Stimulated activated effector memory CD8-positive, alpha-beta T cell treated with anti-CD3 and anti-CD28 coated beads, Interleukin-12 subunit alpha, Interleukin-12 subunit beta, amount 100 ng/mL, for 72 hours (primary cell): ENCODE measurements at places on chromosomes 4 and X.

GRCh38 chr4:98890702-98891455 is 38.1 kb downstream of the EIF4E start:
- DNase-seq, result no peak

DNA sequence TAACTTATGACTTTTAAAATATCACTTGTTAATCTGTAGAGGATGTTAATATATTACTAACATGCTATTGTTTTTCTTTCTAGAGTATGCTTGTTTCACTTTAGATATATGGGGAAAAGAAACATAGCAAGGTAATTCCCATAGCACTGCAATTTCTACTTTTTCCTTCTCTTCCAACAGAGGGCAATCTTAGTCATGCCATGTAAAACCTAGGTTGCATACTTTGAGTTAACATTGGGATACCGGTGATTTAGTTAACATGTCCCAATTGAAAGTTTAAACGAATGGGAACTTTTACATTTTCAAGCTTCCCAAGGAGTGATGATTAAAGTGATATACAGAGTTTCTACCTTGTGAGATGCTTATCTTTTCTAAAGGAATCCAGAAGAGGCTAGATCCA is 89.4 kb upstream of the IL13RA1 start:
- no peak for DNase-seq

DNA sequence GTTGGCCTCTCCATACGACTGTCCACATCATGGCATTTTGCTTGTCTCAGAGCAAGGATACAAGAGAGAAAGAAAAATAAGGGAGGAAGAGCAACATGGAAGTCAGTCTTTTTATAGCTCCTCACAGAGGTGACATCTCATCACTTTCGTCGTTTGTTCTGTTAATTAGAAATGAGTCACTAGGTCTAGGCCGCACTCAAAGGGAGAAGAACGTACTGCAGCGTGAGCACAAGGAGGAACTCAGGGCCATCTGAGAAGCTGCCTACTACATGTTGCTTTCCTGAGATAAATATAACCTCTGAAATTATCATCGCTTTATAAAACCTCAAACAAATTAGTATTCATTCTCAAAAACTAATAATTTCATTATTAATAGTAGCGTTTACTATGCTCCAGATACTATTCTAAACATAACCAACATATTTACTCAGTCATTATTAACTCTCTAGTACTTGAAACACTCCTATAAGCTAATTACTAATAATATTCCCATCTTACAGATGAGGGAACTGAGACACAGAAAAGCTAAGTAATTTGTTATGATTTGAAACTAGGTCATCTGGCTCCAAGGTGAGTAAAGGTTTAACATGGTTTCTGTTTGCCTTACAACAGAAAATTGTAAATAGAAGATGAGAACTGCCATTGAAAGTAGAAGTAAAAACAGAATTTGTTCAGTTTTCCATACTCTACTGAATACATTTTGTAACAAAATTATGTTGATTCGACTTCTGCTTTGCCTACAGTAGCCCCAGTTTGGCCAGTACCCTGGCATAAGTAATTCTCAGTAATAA is 213.2 kb upstream of the UGT8 start:
- no peak for DNase-seq

DNA sequence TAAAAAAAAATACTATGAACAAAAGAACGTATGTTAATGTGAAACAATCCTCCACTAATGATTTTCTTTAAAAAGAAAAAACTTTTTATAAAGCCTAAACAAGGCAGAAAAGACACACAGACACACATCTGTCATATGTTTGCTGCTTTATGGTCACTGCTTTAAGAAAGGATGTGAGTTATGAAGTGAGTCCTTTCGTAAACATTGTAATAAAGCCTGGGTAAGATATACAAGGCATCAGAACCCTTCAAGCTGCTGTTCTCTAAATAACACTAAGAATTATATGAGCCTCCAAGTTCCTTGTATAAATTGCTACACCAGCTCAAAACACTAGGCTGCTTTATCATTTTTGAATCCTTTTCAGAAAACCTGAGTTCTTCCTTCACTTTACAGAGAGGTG is 81.6 kb downstream of the FBXO8 start:
- no peak for DNase-seq

GRCh38 chr4:153467897-153468262 is 1.7 kb downstream of the TMEM131L start:
- DNase-seq, result no peak

DNA sequence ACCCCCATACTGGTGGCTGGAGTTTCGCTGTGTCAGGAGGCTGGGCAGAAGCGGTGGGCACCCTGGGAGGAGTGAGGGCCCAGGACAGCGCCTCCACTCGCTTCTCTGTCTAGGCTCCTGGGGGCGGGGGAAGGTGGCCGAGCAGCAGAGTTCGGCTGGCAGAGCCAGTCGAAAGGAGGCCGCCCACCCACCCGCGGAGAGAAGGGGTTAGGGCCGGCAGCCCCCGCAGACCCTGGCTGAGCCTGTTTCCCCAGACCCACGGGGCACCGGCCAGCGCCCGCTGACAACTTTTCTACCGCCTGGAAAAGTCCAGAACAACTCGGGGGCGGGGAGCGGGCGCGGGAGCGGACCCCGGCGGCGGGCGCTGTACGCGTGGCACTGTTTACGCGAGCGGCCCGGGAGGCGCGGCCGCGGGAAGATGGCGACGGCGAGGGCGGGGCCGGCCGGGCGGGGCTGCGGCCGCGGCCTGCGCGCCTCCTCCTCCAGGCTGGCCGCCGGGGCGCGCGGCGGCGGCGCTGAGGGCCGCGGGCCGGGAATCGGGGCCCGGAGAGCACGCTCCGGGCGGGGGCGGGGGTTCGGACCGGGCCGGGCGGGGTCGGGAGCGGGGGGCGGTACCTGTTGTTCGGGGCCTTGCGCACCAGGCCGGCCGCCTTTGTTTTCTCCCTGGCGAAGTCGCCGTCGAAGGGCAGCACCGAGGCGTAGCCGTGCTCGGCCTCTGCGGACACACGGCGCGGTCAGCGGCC is 628 bp downstream of the MXD4 start:
- DNase-seq, result peak; percentile 58

DNA sequence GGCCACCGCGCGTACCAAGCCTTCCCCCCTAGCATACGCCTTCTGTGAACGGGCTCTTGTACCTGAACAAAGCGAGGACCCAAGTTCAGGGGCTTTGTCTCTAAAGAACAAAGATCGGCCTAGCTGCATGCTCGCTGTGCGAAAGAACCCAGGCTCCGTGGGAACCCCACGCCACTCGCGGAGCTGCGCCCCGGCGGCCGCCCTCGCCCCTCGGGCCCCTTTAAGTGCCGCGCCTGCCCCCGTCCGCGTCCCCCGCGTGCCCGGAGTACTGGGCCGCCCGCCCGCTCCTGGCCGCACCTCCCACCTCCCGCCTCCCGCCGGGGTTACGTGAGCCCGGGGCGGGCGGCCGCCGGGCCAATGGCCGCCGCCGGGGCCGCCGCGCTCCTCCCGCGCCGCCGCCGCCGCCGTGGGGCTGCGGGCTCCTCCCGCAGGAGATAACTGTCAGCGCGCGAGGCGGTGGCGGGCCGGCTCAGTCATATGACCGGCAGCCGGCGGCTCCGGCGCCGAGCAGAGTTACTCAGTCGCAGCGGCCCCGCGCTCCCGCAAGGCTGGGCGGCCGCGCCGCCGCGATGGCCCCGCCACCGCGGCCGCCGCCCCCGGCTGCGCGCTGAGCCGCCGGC is at the start of gene FNIP2:
Gene FNIP2 (plus strand): TSS at position 472 of the 620 bp plus-strand sequence. CDS start 187 bp downstream, outside the sequence.
- DNase-seq, result peak; percentile 46

GRCh38 chr4:764405-765169 is 59.0 kb downstream of the PCGF3 start:
- DNase-seq, result no peak

- no peak for DNase-seq
Measured at GRCh38 chr4:74754218-74754617, 40.1 kb downstream of the BTC start.

GRCh38 chr4:138329506-138330070 is 87.4 kb upstream of the SLC7A11 start:
- DNase-seq, result no peak

DNA sequence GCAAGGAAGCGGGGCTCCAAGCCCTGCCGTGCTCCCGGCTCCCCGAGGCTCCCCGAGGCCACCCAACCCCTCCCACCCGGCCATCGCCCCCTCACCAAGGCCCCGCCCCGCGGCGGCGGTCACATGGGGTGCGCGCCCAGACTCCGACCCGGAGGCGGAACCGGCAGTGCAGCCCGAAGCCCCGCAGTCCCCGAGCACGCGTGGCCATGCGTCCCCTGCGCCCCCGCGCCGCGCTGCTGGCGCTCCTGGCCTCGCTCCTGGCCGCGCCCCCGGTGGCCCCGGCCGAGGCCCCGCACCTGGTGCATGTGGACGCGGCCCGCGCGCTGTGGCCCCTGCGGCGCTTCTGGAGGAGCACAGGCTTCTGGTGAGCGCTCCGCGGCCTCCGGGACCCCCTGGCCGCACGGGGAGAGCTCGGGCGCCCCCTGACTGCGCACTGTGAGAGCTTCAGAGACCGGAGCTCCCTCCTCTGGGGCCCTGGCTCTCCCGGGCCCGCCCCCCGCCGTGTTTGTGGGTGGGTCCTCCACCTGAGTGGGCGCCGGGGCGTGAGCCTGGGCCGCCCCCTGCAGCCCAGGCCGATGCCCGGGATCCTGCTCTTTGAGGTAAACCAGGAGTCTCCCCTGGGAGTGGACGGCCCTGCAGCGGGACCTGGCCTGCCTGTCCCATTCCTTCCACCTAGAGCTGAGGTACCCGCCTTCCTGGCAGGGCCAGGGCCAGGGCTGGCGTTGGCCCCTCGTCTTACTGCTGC is at the start of gene IDUA:
Gene IDUA (plus strand): TSS at position 166 of the 745 bp plus-strand sequence. CDS start 41 bp downstream, at position 207.
- DNase-seq, result peak; percentile 91

- no peak for DNase-seq
Measured at GRCh38 chrX:77450415-77450814, 3.2 kb downstream of the FGF16 start.
